Renal pelvis (tissue), 12 donors: ENCODE measurements at places on chromosomes 4 and X.
A peak's percentile ranks its signal among the peaks of the same experiment; 100 is the strongest.

GRCh38 chr4:150662686-150663085 is 80.7 kb downstream of the MAB21L2 start:
- no peak for DNase-seq

GRCh38 chr4:2428496-2429213 is 9.9 kb downstream of the CFAP99 start:
- no peak for DNase-seq

- no peak for DNase-seq
These were observed 14.5 kb downstream of the OTUD5 start for GRCh38 chrX:48942895-48943294.

- DNase-seq, result no peak
These were observed 767.5 kb upstream of the MAGEB2 start for GRCh38 chrX:29447867-29448266.

GRCh38 chrX:53704294-53704693 is 17.8 kb upstream of the HUWE1 start:
- no peak for DNase-seq

DNA sequence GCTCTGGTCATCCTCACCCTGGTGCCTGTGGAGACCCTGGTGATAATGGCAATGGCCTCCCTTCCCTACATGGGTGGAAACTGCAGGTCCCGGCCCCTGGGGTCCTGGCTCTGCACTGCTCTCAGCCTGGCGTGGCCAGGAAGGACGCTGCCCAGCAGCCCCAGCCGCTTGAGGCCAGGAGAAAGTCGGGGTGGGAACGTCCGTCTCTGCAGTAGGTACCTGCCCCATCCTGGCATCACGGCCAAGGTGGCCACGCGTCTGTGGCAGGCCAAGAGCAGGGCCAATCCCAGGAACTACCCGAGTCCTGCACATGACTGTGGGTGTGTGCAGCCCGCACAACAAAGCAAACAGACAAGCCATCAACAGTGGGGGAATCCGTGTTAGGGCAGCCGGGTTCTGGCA is 33.8 kb downstream of the FGFRL1 start:
- DNase-seq, result no peak

GRCh38 chrX:27555514-27555913 is 34.6 kb upstream of the DCAF8L2 start:
- DNase-seq, result peak; percentile 11

GRCh38 chr4:21544415-21544814 is 404.2 kb downstream of the KCNIP4 start:
- peak; percentile 61 for DNase-seq

DNA sequence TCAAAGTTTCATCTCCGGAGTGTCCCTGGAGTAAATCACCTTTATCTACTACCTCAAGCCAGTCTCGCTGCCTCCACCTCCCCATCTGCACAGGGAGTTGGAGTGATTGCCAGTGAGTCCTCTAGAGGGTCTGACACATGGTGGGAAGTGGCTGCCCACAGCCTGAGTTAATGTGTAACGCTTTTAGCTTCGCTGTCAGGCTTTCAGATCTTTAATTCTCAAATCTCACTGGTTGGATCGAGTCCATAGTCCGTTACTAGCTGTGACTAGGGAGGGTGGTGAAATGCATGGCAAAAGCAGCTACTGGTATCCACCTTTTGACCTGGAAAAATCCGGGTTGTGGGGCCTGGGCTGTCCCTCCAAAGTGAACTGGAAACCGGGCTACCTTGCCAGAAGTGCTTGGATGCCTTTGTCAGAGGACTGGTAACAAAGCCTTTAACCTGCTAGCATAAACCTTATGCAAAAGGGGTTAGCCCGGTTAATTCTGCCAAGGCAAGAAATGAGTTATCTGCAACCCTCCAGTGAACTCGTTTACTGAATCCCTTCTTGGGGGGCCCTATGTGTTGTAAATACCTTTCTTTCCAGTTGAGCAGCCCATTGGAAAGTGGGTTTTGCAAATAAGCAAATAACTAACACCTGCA is 5.1 kb upstream of the WDR1 start:
- peak; percentile 48 for DNase-seq

DNA sequence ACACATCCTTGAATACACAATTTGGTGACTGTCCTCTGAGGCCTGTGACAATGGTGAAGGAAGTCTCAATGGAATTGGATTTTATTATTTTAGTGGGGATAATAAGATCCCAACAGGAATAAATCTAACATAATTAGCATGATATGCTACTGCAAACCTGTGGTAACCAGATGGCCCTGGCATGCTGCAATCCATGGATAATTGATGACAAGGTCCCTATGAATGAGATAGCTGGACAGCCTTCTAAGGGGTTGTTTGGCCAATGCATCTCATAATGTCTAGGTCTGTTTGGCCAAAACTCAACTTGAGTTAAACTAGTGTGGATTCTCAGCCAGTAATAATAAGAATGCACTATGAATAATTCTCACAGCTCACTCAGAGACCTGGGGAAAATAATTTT is 145.3 kb upstream of the GALNTL6 start:
- no peak for DNase-seq

DNA sequence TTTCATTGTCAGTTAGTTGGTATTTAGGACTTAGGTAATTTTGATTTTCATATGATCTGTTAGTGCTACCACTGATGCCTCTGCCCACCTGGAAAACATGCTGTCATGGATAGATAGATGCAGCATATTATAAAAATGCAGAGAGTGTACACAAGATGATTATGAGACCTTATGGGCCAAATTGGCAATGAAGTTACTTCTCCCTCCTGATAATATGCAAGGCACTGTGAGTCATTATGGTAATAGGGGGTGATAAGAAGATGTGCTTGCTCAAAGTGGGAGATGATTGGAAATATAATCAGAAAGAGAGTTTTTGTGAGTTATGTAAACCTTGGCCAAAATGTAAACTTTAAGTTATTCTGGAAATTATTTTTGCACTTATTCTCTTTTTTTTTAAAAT is 56.6 kb upstream of the RHOH start:
- no peak for DNase-seq

DNA sequence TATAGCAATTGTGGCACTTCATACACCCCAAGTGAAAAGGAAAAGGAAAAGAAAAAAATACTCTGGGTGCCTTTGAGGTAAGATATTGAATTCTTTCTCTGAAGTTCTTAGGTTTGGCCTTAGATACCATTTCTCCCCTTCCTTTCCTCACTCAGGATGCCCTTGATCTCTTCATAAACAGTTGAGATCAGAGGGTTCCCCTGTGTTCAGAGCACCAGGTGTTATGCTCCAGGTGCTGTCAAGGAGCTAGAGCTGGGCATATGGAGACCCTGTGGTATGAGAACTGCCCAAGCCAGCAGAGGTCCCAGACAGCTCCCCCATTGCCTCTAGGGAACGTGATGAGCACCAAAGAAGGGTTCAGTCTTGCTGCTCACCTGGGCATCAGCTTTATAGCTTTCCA is 17.1 kb upstream of the CD40LG start:
- DNase-seq, result no peak

DNA sequence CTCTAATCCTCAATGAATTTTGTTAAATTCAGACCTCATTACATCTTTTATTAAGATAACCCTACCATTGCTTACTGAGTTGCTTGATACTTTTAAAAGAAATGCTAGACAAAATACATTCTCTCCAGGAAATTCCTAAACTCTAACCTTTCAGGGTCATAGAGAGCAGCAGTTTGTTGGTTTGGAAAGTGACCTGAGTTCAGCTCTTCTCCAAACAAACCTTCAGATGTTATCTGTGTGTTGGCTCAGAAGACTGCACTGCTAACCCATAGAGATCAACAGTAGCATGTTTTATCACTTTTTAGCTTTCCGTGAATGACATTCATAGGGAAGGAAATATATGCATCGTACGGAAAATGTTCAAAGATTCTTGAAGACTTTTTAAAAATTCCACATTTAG is 101.8 kb upstream of the VEGFC start:
- no peak for DNase-seq

GRCh38 chr4:55920571-55920970 is 28.2 kb upstream of the CEP135 start:
- DNase-seq, result no peak

DNA sequence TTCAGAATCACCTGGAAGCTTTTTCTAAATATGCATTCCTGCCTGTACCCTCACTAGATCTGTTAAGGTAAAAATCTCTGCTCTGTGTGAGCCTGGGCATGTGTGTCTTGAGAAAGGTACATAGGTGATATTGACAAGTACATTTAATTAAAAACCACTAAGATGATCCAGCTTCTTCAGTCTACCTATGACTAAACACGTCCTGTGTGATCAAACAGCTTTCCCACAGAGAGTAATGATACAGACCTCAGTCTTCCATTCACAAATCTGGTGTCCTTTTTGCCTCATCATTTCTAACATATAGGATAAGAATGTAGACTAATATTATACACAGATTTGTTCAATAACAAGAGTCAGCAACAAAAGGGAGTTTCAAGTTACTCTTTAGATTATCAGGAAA is 42.6 kb downstream of the GALNT7 start:
- no peak for DNase-seq
